ENCODE measurements at places on chromosomes 6 and 20.

- DNase-seq: no peak
Measured at GRCh38 chr6:30200551-30201281, 12.5 kb downstream of the TRIM26 start.

GRCh38 chr6:119166024-119166784 is 87.7 kb upstream of the FAM184A start:
- no peak for DNase-seq

GRCh38 chr20:57672953-57673575 is 36.8 kb downstream of the PMEPA1 start:
- DNase-seq: no peak

GRCh38 chr6:54800050-54800600 is 46.4 kb upstream of the FAM83B start:
- DNase-seq: no peak

GRCh38 chr20:17869295-17869994 is 99.1 kb downstream of the SNX5 start:
- DNase-seq: no peak

Measured in stimulated activated CD8-positive, alpha-beta memory T cell treated with anti-CD3 and anti-CD28 coated beads, Interleukin-7, amount 100 ng/mL, for 1 hour (primary cell).